ENCODE measurements at places on chromosomes 1 and 21. TPM values are rescaled to one million over a fixed set of nuclear protein-coding genes. Genes with fewer than 3 reads are reported as not detected.

DNA sequence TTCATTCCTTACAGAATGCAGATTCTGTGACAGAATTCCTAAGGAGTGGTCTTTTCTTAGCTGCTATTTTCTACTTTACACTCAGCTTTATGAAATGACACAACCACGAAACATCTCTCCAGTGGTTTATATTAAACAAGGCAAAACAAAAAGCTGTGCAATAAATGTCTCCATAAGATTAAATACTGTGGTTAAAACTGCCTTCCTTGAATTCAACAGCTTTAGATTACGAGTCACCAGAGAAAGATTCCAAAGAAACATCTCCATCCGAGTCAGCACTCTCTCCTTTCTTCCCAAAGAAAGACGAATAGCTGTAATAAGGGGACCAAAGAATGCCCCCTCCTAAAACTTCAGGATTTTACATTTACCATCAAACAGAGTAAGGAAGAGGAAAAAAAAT, 4.6 kb upstream of the C1orf87 start:
- H3K4me1 ChIP-seq, result no peaks in the 10 kb centered on the region
- no peak overlapping the region for H3K4me3 ChIP-seq
- no peak for DNase-seq

- H3K4me1 ChIP-seq, result peaks cover 6% of the 10 kb centered on the region
- peaks cover 7% of the 10 kb centered on the region for H3K36me3 ChIP-seq
Observed at GRCh38 chr21:41750532-41751151, 16.2 kb downstream of the RIPK4 start.

- H3K27ac ChIP-seq, result peak overlapping the region; percentile 13
- no peak overlapping the region for H3K4me3 ChIP-seq
- peak; percentile 30 for DNase-seq
- no peaks in the 10 kb centered on the region for H3K36me3 ChIP-seq
- peaks cover 10% of the 10 kb centered on the region for H3K4me1 ChIP-seq
Observed at GRCh38 chr1:205923651-205924459, 19.4 kb downstream of the SLC26A9 start.

The AIRE gene
- not detected for total RNA-seq

The AK5 gene
- total RNA-seq, result not detected
